ENCODE measurements at places on chromosomes 16 and 17.

- no peak for DNase-seq
Observed at GRCh38 chr17:29582772-29583171, 6.7 kb downstream of the GIT1 start.

- no peak for DNase-seq
Observed at GRCh38 chr17:47611372-47612350, 38.1 kb upstream of the KPNB1 start.

GRCh38 chr17:78576389-78577112 is 645 bp downstream of the DNAH17 start:
- DNase-seq = no peak

DNA sequence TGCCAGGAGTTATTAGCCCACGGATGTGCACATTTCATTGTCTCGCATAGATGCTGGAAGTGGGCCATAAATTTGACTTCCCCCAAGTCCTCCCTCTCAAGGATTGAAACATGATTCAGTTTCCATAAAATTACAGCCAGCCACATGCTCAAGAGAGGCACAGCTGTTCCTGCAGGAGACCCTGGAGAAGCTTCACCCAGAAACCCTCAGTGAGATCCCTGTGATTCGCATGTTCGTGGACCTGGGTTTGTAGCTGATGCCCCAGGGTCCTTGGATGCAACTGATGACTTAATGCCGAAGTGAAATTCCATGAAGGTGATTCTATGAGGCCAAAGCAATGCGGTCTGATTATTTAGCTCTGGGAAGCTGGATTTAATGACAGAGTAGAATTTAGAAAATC is 24.7 kb upstream of the AQP8 start:
- peak; percentile 39 for DNase-seq

- DNase-seq = no peak
Observed at GRCh38 chr17:77709594-77709993, 248.9 kb upstream of the TNRC6C start.

- peak; percentile 90 for DNase-seq
Observed at GRCh38 chr16:50598256-50598894, 50.2 kb downstream of the NKD1 start.

GRCh38 chr16:66487580-66488275 is 60.6 kb downstream of the BEAN1 start:
- no peak for DNase-seq

DNA sequence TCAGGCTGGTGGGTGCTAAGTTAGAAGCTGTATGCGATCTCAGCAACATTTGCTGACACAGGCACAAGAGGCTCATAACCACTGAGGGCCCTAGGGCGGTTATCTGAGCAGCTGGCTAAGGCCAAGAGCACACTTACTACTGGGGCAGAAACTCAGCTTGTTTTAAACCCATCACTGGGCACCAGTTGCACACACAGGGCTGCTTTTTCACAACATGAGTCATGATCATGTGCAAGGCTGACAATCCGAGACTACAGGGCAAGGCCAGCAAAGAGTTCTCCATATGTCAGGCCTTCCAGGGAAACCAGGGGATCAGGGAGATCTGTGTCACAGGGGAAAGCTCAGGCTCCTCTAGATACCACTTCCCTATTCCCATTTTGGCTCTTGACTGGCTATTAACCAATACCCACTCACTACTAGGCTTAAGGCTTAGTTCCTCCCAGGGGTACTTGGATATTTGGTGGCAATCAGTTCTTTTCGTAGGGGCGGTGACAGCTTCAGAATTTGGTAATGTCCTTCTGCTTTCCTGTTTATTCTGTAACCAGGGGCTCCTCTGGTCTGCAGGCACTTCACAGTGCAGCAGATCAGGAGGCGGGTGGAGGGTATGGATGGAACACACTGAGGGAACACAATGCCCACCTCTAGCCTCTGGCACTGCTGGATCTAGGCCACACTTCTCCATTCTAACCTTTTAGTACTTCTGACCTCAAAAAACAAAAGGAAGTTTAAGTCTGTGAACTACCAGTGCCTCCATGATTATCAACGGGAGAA is 44.9 kb upstream of the ERN1 start:
- DNase-seq = peak; percentile 46

DNA sequence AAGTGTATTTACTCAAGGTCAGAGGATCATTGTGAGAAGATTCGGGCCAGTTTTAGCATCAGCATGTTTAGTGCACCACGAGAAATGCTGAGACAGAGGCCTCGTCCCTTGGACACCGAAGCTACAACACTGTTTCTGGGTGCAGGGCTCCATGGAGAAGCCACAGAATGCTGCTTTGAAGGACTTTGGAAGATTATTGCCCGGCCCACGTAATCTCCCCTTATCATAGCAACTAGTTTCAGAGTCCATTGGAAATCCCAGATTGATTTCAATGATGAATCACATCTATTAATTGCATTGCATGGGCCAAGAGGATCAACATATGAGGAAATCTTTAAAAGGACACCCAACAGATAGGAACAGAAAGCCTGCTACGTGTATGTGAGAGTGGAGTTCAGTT is 156.0 kb downstream of the MAF start:
- no peak for DNase-seq

GRCh38 chr17:43857957-43858600 is 11.1 kb downstream of the CD300LG start:
- DNase-seq = no peak

DNA sequence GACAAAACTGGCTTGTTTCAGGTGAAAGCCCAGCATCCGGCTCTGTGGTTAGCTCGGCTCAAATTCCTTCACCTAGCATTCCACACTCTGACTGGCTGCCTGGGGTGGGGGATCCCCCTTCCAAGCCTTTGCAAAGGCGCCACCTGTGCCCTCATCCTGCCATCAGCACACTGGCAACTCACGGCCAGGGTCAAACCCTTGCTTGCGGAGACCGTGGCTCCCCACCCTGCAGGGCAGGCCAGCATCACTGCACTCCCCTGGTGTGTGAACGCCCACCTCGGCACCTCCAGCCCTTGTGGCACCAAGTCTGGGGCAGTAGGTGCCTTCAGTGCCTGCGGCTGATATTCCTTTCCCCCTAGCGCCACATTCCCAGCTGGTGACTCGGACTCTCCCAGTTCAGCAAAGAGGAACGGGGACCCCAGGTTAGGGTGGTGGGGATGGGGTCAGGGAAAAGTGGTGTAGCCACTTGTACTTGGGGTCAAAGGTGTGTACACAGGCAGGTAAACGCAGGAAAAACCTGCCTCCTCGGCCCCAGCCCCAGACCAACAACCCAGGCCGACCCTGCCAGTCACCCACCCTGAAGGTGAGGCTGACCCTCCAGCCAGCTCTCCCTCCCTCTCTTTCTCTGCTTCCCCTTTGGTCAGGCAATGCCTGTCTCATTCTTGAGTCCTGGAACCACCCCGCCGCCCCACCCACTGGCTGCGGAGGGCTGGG is 1.1 kb downstream of the FLII start:
- DNase-seq = no peak

DNA sequence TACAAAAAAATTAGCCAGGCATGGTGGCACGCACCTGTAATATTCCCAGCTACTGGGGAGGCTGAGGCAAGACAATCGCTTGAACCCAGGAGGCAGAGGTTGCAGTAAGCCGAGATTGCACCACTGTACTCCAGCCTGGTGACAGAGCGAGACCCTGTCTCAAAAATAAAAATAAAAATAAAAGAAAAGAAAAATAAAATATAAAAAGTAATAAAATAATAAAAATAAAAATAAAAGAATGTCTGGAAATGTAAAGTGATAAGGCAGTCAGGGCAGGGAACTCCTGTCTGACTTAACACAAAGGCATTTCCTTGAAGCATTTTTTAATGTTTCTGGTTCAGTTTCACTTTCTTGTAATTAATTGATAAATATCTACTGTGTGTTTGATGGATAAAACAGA is 34.7 kb upstream of the DNAJA2 start:
- no peak for DNase-seq

DNA sequence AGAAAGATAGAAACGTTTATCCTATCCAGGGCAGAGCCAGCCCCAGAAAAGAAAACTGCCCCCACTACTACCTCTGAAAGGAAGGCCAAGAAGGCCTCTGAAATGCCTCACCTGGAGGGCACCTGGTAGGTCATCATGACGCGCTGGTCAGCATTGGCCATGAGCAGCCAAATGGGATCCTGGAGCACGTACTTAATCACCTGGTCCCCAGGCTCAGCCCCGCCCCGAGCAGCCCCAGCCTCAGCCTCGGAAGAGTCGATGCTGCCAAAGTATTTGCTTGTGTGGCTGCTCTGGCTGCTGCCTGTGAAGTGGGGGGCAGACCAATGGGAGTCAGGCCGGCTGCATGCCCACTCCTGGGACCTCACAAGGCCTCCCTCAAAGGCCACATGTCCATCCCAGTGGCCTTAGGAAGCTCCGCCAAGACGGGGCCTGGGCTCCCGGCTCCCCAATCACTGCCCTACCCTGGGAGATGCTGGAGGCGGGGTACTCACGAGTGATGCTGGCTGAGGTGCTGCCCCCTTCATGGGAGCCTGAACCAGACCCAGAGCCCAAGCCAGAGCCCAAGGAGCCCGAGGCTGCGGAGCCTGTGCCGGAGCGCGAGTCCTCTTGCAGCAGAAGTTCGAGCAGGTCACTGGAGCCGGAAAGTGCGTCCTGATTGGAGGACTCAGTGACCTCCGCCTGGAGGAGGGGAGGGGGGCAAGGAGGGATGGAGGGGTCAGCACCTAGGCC is 9.9 kb downstream of the PER1 start:
- DNase-seq = no peak

- no peak for DNase-seq
Observed at GRCh38 chr16:89187032-89187769, 13.1 kb downstream of the SLC22A31 start.

GRCh38 chr16:85074225-85074914 is 37.9 kb downstream of the CIBAR2 start:
- DNase-seq = no peak

GRCh38 chr17:55155856-55156560 is 108.8 kb upstream of the HLF start:
- DNase-seq = no peak

DNA sequence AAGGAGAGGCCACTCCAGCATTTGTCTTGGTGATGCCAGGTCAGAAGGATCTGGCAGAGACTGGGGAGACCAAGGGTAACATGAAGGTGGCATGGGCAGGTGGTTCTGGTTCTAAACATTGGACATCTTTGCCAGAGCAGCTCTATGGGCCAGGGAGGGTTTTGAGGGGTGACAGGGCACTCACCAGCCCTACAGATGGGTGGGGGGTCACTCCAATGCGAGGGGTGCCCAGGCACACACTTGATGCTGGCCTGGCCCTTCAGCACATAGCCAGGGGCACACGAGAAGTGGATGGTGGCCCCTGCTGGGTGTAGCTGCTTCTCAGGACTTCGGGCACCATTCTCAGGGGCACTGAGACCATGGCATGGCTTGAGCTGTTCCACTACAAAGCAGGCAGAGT is 5.5 kb upstream of the PHF12 start:
- no peak for DNase-seq

DNA sequence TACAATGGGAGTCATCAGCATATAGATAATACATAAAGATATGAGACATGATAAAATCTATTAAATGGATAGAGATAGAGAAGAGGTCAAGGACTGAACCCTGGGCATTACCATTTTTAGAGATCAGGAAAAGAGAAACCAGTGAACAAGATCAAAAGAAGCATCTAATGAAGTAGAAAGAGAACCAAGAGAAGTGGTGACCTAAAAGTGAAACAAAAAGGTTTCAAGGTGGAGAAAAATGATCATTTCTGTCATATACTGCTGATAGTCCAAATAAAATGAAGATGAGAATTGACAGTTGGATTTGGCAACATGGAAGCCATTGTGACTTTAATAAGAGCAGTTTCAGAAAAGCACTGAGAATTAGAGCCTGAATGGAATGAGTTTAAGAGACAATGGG is 165.1 kb downstream of the PPM1E start:
- DNase-seq = no peak

DNA sequence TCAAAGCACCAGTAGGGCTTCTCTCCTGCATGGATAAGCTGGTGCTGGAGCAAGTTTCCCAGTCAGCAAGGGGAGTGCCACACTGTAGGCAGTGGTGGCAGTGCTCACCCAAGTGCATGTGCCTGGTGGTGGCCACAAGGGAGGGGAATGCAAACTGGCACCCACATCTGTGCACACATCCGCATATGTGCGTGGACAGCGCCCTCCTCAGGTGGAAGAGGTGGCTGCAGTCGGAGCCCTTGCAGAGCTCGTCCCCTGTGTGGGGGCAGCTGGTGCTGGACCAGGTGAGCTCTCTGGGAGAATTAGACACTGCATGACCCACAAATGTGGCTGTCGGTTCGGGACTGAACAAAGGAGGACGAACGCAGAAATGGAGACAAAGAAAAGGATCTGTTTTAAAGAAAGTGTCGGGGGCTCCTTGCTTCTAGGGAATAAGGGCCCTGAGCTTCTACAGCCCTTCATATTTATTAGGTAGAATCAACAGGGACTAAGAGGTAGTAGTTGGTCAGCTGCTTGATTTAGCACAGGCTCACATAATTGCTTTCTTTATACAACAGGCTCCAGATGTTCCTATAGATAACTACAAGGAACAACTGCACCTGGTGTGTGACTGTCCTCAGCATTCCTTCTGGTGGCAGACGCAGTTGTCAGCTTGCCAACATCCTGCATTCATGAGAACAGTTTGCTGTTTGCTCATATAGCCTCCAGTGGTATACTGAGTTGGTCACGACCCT is 5.3 kb upstream of the ZNF689 start:
- DNase-seq = peak; percentile 22

- DNase-seq = peak; percentile 84
Observed at GRCh38 chr17:17410357-17410756, 66.4 kb upstream of the MED9 start.

GRCh38 chr17:55518510-55518909 is 7.3 kb upstream of the SMIM36 start:
- no peak for DNase-seq

- DNase-seq = peak; percentile 89
Observed at GRCh38 chr17:17351901-17352781, 49.0 kb downstream of the NT5M start.

DNA sequence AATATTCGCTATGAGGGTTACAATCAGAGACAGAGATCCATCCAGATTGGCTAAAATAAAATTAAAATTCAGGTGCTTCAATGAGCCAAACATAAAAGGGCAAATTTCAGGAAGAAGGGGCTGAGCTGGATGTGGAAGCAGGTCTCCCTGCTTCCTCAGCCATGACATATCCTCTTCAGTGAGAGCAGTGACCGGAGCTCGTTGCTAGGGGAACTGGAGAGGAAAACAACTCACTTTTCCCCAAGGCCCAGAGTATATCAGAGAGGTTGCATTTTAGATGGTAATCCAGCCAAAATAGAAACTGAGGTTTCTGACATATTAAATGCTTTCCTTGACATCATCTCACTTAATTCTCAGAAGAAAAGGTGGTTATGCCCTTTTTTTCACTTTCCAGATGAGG is 503.5 kb downstream of the HS3ST4 start:
- peak; percentile 4 for DNase-seq
